ENCODE measurements at places on chromosomes 12 and 14.

DNA sequence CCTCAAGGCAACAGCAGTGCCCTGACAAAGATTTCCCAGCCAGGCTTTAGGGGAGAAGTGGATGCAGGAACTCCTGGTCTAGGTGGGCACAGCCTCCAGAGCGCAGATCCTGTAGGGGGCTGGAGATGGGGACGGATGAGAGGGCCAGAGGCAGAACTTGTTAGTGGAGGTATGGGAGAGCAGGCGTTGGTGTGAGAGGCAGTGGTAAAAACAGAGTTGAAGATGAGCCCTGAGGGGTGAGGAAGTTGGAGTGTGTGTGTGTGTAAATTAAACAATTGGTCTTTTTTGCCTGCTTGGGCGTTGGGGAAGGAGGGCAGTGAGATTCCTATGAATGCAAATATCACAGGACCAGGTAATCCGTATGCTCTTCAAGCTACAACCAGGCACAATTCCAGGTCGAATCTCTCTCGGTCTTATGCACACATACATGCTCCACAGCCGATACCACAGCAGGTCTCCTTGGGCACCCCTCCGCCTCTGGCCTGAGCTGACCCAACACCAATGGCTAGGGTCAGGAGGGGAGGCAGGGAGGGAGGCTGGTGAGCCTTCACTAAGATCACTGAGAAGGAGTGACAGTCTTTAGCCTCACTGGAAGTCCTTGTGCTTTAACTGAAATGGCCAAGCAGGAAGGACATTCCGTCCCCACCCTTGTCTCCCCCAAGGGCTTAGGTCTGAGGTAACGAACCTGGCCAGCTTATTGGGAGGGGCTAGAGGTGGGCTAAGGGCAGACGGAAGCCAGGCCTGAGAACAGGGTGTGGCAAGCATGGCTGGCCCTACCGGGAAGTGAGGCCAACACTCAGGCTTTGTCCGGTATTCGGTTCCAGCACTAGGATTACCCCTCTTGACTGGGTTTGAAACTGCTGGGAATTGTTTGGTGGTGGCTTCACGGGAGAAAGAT is 1.5 kb upstream of the KRT7 start:
- DNase-seq: no peak

GRCh38 chr12:55925371-55925770 is 2.3 kb downstream of the PYM1 start:
- DNase-seq: no peak

DNA sequence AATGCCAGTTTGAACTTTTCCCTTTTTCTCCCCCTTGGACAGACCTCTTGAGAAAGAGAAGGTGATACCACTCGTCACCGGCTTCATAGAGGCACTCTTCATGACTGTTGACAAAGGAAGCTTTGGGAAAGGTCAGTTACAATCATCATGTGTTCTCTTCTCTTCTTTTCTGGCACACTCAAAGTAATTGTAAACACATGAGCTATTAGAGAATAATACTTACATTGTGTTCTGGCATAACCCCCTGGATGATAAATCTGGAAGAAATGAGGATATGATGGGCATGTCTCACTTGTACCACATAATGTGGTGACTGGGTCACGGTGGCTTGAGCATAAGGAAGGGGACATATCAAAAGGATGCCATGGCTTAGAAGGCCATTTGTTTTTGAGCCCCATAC is 20.0 kb downstream of the UTP20 start:
- DNase-seq: no peak

DNA sequence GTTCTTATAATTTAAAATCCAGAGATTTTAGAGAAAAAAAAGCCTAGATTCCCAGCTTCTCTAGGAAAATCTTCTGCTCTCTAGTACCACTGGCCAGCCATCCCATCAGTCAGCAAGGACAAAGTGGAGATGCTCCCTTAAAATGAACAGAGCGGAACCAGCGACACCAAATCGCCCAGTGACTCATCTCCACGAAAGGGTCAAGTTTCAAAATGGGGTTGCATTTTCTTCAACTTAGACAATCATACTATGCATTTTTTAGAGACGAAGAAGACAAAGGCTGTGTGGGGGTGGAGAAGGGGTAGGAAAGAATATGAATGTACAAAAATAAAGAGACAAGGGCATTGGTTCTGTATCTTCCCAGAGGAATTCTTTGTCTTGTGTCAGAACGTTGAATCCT is 212.0 kb downstream of the SLC15A4 start:
- no peak for DNase-seq

- DNase-seq: peak; percentile 52
Observed at GRCh38 chr12:45235087-45236025, 19.5 kb downstream of the ANO6 start.

- peak; percentile 16 for DNase-seq
Observed at GRCh38 chr12:29611906-29612305, 114.4 kb upstream of the OVCH1 start.

DNA sequence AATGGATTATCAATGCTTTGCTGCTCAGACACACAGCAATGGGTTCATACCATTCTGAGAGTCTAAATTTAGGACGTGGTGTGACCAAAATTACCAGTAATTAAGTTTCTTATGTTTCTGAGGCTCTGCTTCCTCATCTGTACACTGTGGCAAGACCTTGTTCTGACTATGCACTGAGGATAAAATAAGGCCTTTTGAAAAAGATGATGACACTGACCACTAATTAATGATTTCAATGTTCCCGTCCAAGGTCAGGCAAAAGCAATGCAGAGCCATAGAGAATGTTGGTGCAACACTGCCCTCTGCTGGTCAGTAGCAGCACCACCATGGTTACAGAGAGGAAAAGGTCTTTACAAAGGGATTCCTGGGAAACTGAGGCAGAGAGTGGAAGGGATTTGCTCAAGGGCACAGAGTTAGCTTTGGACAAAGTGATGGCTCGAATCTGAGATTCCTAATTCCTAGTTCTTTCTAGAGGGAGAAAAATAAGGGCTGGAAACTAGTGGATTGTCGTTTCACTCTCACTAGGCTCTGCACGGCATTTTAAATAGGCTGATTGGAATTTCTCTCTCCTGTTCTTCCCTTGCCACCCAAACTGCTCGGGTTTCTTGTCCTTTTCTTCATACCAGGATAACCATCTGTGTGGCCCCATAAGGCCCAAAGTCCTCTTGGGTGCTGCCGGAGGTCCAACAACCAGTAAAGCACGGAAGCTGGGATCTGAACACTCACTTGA is 22.3 kb upstream of the P2RX7 start:
- peak; percentile 68 for DNase-seq

- DNase-seq: no peak
Observed at GRCh38 chr14:105420974-105421674, 1.5 kb downstream of the MTA1 start.

DNA sequence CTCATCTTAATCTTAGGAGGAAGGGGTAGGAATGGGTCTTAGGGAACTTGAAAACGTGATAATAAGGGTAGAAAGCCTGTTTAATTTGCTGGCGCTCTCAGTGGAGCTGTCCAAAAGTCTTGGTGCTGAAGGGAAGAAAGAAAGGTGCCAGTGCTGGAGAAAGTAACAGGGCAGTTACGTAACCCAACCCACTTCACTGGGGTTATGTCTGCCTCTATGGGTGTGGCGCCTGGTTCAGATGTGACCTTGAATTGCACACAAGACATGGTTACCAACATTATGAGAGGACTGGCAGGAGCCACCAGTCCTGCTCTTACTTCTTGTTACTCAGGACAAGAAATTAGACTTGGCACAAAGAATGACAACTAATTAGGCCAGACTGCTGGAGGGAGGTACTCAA is 18.6 kb upstream of the GPATCH2L start:
- no peak for DNase-seq

Measured in NCI-H69 (cell line).